Ammon's horn (tissue), 1 donor: ENCODE measurements at places on chromosomes 2 and 18.

DNA sequence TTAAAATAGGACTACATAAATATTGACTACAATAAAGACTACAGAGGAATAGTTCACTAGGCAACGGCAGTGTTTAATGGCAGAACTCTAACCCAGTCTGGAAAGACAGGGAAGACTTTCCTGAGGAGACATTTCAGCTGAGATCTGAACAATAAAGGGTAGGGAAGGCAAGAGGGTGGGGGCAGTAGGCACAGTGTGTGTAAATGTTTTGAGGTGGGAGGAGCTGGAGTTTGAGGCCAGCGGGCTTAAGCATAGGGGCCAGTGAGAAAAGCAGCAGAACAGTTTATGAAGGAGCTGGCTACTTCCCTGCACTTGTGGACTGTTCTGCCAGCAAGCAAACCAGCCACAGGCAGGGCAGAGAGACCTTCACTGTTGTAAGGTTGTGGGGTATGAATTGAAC, 76.6 kb upstream of the UGP2 start:
- DNase-seq, result no peak

DNA sequence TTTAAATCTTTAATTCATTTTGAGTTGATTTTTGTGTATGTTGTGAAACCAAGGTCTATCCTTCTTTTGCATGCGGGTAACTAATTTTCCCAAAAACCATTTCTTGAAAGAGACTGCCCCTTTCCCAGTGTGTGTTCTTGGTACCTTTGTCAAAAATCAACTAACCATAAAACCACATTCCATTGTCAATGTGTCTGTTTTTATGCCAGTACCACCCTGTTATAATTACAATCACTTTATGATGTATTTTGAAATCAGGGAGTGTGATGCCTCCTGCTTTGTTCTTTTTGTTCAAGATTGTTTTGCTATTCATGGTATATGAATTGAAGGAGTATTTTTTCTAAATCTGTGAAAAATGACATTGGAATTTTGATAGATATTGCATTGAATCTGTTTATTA, 689.6 kb downstream of the TSN start:
- DNase-seq, result no peak

- no peak for DNase-seq
These were observed 58.6 kb upstream of the HS6ST1 start for GRCh38 chr2:128377071-128377910.

GRCh38 chr2:42150159-42150558, 19.0 kb upstream of the EML4 start:
- DNase-seq, result no peak

- DNase-seq, result no peak
These were observed 143.4 kb downstream of the UBE2E3 start for GRCh38 chr2:181123798-181124231.

GRCh38 chr2:636641-637405, 40.4 kb downstream of the TMEM18 start:
- peak; percentile 68 for DNase-seq

- no peak for DNase-seq
These were observed 9.0 kb upstream of the SLC20A1 start for GRCh38 chr2:112636605-112637288.

DNA sequence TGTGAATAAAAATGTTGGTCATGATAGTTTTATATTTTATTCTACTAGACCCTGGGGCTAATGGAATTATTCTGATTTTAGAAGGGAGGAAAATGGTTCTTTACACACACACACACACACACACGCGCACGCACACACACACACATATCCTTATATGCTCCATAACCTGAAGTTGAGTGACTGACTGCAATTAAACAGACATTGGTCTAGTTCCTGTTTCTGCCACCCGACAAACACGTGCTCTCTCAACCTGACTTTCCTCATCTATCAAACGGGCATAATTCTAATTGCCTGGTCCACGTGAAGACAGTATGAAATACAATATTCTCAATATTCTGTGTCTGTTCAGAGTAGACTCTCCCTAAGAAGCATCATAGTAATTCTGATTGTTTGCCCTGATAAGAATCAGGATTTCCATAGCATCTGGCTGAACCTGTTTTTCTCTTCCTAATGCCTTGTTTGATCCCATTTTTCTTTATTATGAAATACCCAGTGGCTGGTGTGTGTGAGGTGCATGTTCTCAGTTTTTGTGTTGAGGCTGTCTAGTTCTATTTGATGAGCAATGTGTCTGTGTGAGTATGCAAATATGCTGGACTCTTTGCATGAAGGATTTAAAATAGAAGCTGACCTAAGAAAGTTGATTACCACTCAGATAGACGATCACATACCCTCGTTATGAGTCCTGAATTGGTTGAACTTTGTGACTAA, 51.0 kb downstream of the SETBP1 start:
- no peak for DNase-seq

- peak; percentile 11 for DNase-seq
These were observed 105.4 kb downstream of the KCNH7 start for GRCh38 chr2:162732946-162733698.

GRCh38 chr18:65750389-65751154, at the start of gene CDH7:
Gene CDH7, plus strand, starts transcription at chr18:65751012. Its CDS starts 11,831 bp downstream, at chr18:65762843.
- peak; percentile 9 for DNase-seq

- no peak for DNase-seq
These were observed 51.2 kb upstream of the POMC start for GRCh38 chr2:25219621-25220020.

DNA sequence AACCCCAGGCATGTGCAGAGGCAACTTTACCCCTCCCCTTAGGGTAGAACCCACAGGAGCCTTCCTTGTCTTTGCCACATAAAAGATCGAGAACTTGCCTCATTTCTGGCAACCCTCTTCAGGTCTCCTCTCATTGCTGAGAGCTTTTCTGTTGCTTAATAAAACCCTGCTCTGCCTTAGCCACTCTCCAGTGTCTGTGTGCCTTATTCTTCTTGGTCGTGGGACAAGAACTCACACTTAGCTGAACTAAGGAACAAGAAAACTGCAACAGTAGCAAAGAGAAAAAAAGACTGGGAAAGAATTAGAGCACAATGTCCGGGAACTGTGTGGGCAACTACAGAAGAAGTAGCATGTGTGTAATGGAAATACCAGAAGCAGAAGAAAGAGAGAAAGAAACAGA, 56.2 kb upstream of the SMIM21 start:
- no peak for DNase-seq

DNA sequence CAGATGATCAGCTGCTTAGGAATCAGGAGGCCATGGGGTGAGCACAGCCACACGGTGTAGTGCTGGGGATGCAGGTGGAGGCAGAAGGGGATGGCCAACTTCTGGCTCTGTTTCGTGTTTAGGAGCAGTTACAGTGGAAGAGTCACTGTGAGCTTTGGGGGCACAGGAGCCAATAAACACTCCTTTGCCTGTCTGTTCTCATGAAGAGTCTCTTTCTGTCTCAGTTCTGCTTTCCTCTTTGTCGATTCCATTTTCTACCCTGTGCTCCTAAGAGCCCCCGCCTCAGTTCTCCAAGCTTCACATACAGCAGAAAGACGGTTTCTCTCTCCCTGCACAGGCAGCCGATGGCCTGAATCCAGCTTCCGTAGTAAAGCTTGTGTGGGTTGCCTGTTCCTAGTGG, 21.0 kb upstream of the RRM2 start:
- no peak for DNase-seq

GRCh38 chr2:68031542-68032160, 31.2 kb downstream of the C1D start:
- DNase-seq, result peak; percentile 72

- peak; percentile 45 for DNase-seq
These were observed 6.9 kb upstream of the STAT1 start for GRCh38 chr2:191020742-191021381.

DNA sequence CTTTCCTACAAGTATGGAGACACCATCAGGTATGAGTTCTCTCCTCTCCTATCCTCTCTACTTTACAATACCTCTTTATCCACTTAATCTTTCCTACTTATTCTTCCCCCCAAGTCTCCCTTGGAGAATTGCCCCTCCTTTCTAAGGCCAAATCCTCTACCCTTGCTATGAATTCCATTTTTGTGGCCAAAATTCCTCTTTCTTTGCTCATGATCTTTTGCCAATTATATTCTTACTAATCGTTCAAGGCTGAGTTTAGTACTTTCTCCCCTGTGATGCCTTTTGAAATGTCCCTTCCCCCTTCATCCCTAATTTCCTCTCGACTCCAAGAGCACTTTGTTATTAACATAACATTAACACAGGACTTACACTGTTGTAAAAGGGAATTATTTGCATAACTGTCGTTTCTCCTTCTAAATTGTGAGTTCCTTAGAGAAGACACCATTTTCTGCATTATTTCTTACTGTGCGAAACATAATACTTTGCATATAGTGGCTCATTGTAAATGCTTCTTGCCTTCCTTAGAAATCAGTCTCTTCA, 133.4 kb downstream of the KCTD1 start:
- DNase-seq, result no peak

DNA sequence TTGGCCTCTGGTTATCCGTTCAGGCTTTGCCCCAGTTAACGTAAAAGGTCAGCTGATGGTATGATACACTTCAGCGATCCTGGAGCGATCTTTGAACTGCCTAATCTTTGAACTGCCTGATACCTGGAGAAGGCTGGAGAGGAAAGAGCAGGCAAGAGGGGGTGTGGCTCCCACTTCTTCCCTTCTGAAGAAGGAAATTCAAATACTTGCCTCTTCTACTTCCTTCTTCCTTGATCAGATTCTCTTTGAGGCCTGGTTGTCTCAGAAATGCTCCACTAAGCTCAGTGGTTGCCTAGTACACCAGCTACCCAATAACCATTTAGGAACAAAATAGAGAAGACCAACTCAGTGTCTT, 619 bp downstream of the GALM start:
- DNase-seq, result peak; percentile 20

DNA sequence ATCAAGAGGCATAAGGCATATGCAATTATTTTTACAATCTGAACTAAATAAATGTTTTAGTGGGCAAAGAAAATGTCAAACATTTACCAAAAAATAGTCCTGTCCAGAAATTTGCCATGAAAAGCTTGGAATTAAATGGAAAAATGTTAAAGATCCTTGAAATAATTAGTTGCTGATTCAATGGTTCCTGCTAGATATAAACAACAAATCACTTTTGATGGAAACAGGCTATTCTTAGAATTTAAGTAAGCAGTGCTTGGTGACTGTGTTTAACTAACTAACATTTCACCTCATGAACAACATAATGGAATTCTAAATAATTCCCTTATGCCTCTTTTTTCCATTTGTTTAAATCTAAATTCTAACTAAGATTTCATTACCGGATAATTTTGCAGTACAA, 3.9 kb downstream of the RND3 start:
- DNase-seq, result no peak

- DNase-seq, result no peak
These were observed 114.8 kb upstream of the CDC42EP3 start for GRCh38 chr2:37786191-37786698.

DNA sequence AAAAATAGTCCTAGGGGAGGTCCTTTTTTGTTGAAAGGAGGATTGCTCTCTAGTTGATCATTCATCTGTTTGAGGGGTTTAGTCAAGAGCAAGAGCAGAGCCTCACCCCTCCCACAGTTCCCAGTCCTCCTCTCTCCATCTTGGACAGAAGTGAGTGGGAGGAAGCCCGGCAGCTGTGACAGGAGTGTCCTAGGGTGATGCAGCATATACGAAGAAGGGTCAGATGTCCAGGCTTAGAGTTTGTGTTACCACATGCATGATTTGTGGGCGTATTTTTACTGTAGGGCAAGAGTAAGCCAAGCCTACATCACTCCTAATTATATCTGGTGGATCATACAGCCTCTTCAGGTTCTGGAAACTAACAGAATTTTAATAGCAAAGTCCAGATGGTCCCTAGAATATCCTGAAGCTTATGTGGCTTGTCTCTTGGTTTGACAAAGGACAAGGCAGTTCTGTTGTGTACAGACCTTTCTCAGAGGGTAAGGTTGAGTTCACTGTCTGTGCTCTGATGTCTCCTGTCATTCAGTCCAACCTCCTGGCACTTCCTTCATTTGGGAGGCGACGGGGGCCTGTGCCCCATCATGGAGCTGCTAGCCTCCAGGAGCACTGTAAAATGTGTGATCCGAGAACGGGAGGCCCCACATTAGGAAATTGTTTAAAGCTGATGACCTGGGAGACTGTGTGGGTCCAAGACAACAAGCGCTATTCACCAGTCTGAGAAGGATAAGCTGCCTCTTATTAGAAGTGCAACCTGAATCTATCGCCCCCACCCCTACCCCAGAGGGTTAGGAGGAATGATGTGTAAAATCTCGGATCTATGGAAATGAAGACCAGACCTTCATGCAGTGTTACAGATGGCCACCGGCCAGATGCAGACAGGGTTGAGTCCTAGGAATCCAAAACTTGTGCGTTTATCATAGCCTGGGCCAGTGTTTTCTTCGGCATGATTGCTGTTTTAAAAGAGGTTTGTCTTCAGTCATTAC, 6.9 kb downstream of the CEP68 start:
- DNase-seq, result no peak

DNA sequence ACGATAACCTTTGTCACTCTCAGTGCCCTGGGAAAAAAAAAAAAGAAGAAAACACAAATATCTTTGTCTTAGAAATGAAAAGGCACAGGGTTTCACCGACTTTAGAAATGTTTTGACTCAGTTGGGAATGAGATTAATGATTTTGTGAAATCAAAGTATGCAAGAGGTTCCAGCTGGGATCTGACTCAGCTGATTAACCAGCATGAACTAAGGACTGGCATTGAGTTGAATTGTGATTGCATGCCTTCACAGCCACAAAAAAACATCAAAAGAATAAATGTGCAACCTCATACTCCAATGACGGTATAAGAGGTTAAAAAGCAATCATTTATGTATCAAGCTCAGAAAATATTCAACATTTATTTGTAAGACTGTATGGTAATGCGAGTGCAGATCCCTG, 566.6 kb upstream of the DSEL start:
- peak; percentile 11 for DNase-seq

- DNase-seq, result peak; percentile 31
These were observed 71.7 kb downstream of the IL1R2 start for GRCh38 chr2:102063487-102063911.

DNA sequence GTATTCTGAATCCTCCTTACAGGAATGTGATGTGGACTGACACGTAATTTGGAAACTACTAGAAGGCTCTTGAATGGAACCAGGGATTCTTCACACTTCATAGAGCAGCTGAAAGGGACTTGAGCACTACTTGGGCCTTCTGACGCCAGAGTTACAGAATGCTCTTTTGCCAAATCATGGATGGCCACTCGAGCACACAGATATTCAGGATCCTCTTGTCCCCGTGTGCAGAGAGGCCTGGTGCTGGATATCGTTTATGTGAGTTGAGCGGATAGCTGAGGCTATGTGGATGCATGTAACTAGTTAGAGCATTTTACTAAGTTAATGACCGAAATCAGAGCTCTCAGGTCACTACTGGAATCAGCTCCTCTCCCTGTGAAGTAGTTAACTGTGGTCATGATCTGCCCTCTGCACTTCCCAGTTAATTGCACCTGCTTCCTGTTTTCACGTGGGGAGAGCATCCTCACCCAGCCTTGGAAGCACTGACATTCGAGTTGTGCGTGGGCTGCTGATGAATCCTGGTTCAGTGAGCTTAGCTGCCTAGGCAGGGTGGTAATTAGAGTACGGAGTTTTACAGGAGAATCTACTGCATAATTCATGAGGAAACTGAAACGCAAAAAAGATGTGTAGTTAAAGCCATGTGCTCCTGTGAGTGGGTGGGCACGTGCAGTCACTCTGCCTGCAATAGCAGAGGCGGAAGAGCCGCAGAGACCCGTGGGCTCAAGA, 5.2 kb upstream of the TPO start:
- no peak for DNase-seq
